ENCODE measurements at places on chromosomes 3 and 15. TPM values are rescaled to one million over a fixed set of nuclear protein-coding genes. Genes with fewer than 3 reads are reported as not detected.
A peak's percentile ranks its signal among the peaks of the same experiment; 100 is the strongest.

GRCh38 chr15:79307251-79307650 lies 3.7 kb upstream of the TMED3 start:
- no peak for DNase-seq

DNA sequence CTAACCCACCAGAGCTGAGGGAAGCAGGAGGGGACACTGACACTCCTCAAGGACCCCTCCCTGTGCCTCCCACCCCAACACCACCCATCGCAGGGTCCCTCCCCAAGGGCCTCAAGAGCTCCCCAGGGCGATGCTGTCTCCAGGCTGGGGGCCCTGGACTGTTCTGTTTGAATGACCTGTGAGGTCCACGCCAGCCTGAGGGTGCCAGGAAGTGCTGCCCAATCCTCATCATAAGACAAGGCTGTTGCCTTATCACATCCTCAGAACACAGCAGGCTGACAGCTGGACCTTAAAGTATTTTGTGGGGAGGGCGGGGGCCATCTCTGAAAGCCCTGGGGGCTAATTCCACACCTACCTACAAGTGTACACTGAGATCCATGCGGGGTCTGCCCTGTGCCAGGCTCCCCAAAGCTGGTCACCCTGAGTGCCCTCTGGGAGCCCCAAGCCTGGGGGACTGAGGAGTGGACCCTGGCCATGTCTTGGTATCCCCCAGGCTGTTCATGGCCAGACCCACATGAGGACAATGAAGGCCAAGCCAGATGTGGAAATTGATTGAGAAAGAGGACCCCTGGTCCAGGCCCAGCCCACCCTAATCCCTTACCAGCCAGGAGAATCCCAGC lies 23.8 kb upstream of the GOLGA6C start:
- no peak for DNase-seq

GRCh38 chr15:26729581-26729980 lies 43.3 kb downstream of the GABRB3 start:
- DNase-seq, result no peak

The ZNF148 gene
- total RNA-seq, result 53.6 TPM

- peak; percentile 37 for DNase-seq
Observed at GRCh38 chr15:80776420-80777045, 2.6 kb upstream of the CEMIP start.
